Neural crest cell (in vitro differentiated cells): ENCODE measurements at places on chromosomes 3 and 15.

- no peak for DNase-seq
Observed at GRCh38 chr15:65712415-65712814, 79.7 kb downstream of the DENND4A start.

- DNase-seq = no peak
Observed at GRCh38 chr15:63364399-63365272, 17.0 kb downstream of the CA12 start.

DNA sequence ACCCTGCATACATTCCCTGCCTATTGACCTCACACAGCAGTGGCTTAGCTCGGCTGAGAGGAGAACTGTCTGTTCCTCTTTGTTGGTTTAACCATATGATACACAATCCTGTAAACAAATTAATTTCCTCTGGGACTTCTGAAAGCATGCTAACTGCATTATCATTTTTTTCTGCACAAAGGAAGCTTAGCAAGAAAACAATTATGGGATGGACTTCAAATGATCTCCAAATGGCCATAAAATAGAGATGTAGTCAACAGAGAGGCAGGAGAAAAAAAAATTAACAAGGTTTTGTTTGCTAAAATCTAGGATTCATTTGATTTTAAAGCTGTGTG lies 14.4 kb upstream of the TMC3 start:
- DNase-seq = no peak

- no peak for DNase-seq
Observed at GRCh38 chr3:19074257-19074900, 73.9 kb upstream of the KCNH8 start.

DNA sequence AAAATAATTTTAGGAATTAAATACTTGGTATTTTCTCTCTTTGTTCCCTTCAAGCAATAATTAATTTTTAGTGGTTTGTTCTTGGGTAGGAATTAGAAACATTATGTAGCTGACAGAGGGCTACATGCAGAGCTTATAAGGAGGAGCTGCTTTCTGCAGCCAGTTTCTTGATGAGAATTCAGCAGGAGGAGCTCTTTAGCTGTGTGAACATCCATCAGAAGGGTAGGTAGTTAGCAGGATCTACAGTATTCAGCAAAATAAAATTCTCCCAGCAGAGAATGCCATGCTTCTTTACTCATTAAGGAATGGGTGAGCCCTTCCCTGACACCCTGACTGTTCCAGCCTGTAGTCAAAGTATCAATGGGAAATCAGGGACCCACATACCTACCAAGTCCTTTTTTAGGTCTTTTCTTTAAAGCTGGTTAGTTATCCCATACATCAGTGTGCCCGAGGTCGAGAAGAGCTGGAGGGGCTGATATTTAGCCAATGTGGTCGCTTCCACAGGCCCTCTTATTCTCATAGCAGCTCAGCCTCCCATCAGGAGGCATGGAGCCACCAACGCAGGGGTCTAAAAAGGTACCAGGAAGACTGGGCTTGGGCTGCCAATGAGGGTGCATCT lies 54.0 kb downstream of the KCNAB1 start:
- no peak for DNase-seq

GRCh38 chr3:132325103-132325606 lies 7.9 kb downstream of the ACP3 start:
- no peak for DNase-seq

- peak; percentile 8 for DNase-seq
Observed at GRCh38 chr15:76058714-76059319, 968 bp upstream of the TMEM266 start.

DNA sequence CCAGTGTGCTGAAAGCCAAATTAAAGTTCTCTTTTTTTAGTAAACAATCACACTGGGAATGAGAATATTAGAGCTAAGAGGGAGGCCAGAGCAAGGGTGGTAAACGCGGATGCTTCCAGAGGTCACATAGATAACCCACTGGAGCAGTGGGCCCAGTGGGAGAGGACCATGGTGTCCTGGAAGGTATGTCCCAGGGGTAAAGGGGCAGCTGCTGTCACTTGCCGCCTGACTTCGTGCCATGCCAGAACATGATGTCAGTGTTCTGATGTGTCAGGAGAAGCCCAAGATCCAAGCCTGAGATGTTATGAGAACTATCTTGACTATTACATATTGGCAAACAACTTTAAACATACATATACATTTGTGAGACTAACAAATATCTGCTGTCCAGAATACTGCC lies 211.9 kb upstream of the IL12A start:
- DNase-seq = no peak

DNA sequence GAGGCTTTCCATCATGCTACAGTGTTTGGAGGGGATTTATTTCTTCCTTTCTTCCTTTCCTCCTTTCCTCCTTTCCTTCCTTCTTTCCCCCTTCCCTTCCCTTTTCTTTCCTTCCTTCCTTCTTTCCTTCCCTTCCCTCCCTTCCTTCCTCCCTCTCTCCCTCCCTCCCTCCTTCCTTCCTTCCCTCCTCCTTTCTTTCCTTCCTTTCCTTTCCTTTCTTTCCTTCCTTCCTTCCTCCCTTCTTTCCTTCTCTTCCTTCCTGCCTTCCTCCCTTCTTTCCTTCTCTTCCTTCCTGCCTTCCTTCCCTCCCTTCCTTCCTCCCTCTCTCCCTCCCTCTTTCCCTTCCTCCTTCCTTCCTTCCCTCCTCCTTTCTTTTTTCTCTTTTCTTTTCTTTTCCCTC lies 127.2 kb downstream of the EPHA3 start:
- DNase-seq = no peak

DNA sequence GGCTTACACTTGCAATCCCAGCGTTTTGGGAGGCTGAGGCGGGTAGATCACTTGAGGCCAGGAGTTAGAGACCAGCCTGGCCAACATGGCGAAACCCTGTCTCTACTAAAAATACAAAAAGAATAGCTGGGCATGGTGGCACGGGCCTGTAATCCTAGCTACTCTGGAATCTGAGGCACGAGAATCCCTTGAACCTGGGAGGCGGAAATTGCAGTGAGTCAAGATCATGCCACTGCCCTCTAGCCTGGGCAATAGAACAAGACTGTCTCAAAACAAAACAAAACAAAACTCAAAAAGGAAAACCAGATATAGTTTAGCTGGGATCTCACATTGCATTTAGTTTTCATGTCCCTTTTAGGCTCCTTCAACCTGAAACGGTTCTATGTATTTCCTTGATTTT lies 2.9 kb upstream of the USP50 start:
- DNase-seq = no peak

- no peak for DNase-seq
Observed at GRCh38 chr3:152058856-152059255, 185.4 kb downstream of the SUCNR1 start.

DNA sequence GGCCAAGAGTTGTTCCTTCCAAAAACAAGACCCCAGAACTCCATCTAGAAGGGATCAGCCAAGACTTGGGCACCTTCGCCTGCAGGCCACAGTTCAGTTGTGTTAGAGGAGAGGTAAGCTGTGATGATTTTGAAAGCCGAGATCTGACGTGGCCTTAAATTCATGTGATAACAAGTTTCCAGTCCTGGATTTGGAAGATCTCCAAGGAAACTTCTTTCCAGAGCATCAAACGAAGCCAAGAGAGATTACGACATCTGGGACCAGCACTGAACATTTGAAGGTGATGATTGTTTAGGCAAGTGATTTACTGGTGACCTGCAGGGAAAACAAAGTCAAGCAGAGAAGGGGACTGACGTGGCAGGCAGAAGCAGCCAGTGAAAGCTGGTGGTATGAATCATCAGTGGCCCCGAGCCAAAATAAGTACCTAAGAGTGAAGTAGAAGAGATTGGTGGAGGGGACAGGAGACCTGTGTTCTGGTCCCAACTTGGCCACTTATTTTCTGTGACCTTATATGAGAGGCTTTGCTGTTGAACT lies 339.0 kb upstream of the PROK2 start:
- DNase-seq = no peak

DNA sequence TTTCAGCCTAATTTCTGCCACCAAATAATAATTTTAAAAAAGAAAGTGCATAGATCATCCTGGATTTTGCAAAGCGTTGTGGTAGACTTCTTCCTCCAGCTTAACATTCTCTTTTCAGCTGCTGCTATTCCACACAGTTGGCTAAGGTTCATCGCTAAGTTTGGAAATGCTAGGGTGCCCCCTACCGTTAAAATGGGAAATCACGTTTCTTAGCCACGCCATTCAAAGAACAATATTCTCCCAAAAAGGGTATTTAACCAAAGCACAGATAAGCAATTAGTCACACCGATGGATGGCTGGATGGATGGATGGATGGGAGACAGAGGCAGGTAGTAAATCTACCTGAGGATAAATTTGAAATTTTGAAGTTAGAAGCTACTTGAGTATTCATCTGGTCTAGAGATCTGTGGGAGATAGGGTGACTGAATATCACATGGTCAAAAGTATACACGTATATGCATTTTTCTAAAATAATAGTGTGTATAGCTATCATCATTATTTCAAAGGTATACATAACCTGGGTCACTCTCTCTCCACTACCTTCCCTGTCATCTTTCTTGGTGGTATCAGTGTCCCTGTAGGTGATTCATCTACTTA lies 67.2 kb downstream of the EFHB start:
- peak; percentile 59 for DNase-seq

DNA sequence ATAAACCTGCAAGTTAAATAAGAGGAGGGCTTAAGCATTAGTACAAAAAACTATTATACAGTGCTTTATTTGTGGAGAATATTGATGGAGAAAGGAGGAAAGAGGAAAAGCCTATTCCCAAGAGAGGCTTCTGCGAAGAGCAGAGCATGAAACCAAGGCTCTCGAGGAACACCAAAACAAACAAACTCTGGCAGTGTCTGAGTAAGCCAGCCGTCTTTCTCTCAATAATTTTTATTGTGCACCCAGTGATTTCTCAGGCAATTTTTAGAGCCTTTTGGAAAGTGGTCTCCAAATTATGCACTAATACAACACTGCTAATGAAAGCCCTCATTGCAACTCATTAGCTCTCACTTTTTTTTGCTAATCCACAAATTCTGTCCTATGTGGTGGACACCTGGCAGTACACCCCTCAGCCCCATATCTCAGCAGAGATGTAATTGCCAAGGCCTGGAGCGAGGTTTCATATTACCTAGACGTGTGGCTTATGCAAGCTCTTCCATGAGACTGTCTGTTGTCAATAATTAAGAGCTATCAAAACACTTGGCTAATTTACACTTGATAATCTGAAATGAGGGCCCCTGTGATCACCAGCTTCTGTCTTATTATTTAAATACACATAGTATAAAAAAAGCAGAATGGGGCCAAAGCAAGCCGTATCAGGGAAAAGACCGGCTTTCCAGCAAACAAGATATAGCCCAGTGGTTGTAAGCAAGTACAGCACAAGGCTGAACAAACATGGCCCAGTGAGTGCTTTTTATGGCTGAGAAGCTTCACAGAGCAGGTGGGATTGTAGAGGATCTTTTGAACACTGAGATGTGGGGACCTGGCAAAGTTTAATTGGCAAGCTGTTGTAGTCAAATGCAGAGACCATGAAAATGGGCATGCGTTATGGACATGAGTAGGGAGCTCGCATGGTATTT lies 216.9 kb downstream of the ROBO2 start:
- DNase-seq = no peak

GRCh38 chr15:84888639-84889038 lies 4.2 kb downstream of the SLC28A1 start:
- DNase-seq = no peak

- DNase-seq = no peak
Observed at GRCh38 chr3:195384952-195385351, 57.9 kb downstream of the ACAP2 start.

GRCh38 chr3:30299674-30300385 lies 306.6 kb upstream of the TGFBR2 start:
- no peak for DNase-seq

DNA sequence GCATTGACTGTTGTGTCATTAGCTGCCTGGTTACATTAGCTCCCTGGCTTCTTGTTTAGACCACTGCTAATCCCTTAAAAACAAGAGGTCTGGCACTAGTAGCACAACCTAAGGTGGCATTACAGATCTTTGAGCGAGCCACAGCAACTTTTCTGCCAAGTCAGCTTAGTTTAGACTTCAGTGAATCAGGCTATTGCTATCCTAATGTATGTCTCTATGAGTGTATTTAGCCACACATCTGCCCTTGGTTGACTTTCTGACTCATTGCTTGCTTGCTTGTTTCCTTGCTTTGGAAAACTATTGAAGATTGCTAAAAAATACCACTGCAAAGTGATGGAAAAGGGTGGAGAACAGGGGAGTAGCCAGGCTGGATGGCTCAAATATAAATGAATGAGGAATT lies 50.2 kb downstream of the CHP1 start:
- no peak for DNase-seq

DNA sequence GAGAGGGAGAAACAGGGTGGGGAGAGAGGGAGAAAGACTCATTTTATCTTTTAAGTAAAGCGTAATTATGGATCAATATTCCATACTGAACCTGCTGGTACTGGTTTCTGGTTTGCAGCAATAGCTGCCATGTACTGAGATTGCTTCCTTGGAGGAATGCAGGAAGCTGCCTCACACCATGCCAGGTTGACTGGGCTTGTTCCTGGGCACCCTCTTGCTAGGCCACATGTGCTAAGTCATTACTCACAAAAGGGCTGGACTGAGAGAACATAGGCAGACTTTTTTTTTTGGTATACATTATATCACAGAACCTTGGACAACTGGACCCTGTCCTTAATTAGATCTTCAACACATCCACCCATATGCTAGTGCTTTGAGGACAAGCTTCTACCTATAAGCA lies 193.4 kb downstream of the ZNF621 start:
- DNase-seq = no peak

DNA sequence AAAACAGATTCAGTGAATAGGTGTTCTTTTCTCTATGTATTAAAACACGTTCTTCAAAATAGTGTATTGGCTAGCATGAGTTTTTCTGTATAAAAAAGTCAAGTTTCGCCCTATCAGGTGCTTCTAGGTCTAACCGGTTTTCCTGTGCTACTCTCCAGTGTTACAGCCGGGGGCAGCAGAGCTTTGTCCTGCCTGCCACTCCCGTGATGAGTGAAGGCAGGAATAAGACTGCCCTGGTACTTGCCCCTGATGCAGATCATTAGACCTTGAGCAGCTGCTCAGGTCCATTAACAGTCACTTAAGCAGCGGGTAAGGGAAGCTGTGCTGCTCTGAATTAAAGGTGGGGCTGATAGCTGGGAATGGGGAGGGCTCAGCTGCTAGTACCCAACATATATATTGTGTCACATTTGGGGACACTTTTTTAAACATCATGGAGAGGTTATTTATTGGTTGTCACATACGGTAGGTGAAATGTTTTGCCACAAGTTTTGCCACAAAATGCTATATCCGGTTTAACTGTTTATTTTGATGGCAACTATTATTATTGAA lies 1.3 kb upstream of the UNC13C start:
- DNase-seq = peak; percentile 7

GRCh38 chr3:101979033-101979432 lies 129.7 kb downstream of the NFKBIZ start:
- no peak for DNase-seq

DNA sequence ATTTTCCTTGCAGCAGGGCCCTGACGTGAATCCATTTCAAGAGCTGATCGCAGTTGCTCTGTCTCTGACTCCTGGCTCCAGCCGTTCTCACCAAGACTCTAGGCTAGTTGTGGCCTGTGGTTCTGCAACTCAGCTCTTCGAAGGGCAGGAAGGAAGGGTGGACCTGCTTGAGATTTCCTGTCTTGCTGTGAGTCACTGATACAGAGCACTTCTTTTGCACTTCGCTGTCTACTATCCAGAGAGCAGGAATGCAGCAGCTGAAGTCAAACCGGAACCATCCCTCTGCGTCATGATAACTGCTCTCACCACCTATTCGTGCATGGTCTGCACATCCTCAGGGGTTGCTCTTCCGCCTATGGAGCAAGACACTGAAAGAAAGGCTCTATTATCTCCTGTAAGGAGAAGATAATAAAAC lies 59.7 kb downstream of the RAP2B start:
- no peak for DNase-seq

- no peak for DNase-seq
Observed at GRCh38 chr3:24220859-24221657, 273.6 kb downstream of the THRB start.
